ENCODE measurements at places on chromosomes 7 and 10.

- no peak for DNase-seq
Measured at GRCh38 chr7:158328376-158329013, 259.1 kb downstream of the PTPRN2 start.

- DNase-seq = no peak
Measured at GRCh38 chr10:44459671-44460070, 74.8 kb upstream of the CXCL12 start.

- no peak for DNase-seq
Measured at GRCh38 chr7:127803626-127804025, 151.6 kb downstream of the SND1 start.

DNA sequence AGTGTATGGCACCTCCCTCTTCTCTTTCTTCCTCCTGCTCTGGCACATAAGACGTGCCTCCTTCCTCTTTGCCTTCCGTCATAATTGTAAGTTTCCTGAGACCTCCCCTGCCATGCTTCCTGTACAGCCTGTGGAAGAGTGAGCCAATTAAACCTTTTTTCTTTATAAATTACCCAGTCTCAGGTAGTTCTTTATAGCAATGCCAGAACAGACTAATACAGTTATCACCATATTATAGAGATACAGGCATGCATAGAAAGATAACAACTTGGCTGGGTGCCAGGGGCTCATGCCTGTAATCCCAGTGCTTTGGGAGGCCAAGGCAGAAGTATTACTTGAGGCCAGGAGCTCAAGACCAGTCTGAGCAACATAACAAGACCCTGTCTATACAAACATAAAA lies 53.2 kb downstream of the GCC1 start:
- no peak for DNase-seq

DNA sequence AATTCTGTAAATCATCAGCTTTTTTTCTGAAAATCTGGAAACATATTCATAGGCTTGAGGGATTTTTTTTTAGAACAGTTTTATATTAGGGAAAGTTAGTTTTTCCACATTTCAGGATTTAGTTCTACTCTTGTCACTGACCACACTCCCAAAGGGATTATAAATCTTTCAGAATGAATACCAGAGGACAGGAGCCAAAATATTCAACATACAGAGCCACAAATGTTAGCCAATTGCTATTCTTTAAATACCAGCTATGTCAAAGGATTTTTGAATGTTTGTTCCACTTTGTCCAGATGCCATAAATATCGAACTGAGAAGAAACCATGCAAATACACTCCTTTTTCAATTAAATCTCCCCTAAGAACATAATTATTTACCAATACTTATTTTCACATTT lies 50.7 kb downstream of the ODAD2 start:
- no peak for DNase-seq

DNA sequence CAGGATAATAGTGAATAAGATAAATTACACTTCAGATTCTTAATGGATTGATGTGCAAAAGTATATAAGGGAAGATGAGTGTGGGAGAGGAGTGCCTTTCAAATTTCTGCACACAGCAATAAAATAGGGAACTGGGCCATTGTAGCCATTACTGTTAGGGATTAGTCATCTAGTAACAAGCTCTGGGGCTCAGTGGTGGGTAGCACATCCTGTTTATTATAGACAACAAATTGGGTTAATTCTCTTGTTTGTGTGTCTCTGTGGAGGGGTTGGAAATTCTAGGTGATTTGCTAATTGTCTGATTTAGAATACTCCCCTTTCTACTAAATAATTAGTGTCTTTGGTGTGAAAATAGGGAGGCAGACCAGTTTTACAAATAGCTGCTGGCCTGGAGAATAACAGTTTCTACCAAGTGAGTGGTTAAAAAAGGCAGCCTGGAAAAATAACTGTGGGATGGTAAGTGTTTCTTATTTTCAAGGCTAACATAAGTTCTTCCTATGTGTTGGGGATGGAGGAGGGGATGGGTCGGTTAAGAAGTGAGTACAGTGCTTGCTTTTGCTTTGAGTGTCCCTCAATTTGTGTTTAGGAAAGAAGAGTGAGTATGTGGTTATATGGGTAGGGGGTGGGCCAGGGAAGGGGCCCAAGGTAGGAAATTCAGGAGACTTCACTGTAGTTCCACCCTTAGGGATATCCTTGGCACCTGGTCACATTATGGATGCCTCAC lies 43.3 kb upstream of the TMEM248 start:
- DNase-seq = no peak

- no peak for DNase-seq
Measured at GRCh38 chr10:49784681-49785080, 22.6 kb upstream of the OGDHL start.

- no peak for DNase-seq
Measured at GRCh38 chr7:113015034-113015645, 71.5 kb downstream of the GPR85 start.

DNA sequence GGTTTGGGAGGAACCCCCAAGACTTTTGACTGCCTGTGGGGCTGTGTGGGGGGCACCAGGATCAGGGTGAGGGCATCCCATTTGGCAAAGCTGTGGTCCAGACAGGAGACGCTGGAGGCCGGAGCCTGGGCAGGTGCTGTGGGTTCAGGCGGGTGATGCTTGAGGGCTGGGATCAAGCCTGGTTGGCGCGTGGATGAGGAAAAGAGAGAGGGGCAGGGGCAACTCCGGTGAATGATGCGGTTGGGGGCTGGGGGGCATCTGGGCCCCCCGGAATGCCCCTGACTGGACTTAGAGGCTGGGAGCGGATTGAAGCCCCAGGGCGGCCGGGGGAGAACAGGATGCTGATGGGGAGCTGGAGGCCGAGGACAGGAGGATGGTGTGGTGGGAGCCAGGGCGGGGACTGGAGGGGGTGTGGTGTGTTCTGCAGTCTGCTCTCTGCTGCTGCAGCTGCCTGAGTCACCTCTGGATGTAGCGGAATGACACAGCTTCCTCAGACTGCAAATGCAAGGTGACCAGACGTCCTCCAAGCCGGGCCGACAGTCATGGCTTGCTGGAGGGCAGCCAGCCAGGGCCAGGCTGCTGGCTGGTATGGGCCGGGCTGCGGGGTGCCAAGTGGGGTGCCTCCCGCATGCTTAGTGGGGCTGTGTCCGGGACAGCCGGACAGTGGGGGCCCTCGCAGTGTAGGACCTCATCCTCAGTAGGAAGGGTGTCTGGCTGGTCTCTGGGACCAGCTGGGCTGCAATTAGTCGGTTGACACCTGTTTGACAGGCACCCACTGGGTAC lies 3.2 kb downstream of the MAFK start:
- DNase-seq = no peak

GRCh38 chr7:28076423-28077200 lies 104.0 kb downstream of the JAZF1 start:
- DNase-seq = no peak

- DNase-seq = no peak
Measured at GRCh38 chr7:70259502-70259901, 661.2 kb downstream of the AUTS2 start.

GRCh38 chr7:42269161-42269560 lies 32.2 kb upstream of the GLI3 start:
- no peak for DNase-seq

DNA sequence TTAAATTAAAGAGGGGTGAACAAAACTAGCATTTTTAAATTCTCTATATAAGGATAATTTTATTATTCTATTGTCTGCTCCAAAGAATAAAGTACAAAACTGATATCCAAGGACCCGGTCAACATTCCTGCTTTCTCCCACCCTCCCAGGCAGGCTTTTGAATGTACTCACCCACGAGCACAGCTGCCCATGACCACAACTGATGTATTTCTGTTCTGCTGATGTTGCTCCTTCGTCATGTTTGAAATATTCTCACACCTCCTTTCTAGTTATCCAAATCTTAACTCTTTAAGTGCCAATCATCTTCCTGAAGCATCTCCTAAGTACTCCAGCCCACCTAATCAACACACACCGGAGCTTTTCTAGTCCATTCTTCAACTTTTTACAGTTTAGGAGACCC lies 46.7 kb downstream of the CALD1 start:
- DNase-seq = no peak

DNA sequence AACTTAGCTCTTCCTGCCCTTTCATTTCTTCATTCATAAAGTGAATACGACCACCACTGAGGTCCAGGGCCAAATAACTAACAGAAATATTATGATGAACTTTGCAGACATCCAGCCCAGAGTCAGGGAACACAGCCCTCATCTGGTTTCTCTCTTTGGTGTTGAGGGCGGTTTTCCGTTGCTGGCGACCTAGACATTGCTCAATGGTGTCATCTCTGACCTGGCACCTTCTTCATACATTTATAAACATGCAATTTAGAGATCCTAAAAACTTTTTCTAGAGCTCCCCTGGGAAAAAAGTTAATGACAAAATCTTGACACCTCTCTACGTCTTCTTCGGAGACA lies 324 bp upstream of the TET1 start:
- DNase-seq = no peak

GRCh38 chr7:1703871-1704810 lies 34.1 kb downstream of the ELFN1 start:
- no peak for DNase-seq

- DNase-seq = no peak
Measured at GRCh38 chr10:69583106-69583505, 9.9 kb upstream of the NEUROG3 start.

DNA sequence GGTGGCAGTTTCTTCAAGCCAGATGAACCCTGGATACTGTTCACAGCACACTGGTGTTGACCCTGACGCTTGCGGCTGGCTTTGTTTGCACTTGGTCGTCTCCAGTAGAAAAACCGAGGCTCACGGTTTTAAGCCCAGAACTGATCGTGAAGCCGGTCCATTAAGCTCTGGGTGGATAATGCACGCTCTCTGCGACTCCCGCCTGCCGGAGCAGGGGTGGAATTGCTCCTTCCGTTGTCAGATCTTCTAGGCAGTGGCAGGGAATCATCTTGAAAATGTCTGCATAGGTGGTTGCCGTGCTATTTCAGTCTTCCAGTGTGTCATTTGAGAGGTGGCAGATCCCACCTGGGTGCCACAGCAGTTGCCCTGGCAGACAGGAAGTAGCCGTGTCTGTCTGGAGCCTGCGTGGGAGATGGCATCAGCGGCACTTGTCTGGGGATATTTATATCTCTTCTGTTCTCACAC lies 35.9 kb upstream of the AP5Z1 start:
- DNase-seq = peak; percentile 15

- DNase-seq = no peak
Measured at GRCh38 chr7:87027900-87028299, 31.6 kb downstream of the ELAPOR2 start.

GRCh38 chr10:22315455-22316285 lies 518 bp upstream of the COMMD3 start:
- DNase-seq = no peak

GRCh38 chr7:140719721-140720120 lies 23.2 kb downstream of the NDUFB2 start:
- DNase-seq = no peak

- peak; percentile 10 for DNase-seq
Measured at GRCh38 chr10:18104223-18104872, 35.9 kb upstream of the CACNB2 start.

DNA sequence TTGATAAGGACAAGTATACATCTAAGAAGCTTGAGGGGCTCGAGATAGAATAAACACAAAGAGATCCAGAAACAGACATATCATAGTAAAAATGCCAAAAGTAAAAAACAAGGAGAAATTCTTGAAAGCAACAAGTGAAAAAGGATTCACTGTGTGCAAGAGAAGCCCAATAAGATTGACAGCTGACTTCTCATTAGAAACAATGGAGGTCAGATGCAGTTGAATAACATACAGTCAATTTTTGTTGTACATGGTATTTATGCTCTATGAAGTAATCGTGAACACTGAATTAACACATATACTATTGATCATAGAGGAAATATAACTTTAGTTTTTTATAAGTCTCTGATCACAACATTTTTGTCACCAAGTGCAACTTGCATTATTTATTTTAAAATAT lies 982.8 kb upstream of the SORCS1 start:
- no peak for DNase-seq

- no peak for DNase-seq
Measured at GRCh38 chr7:12653518-12653917, 33.9 kb upstream of the ARL4A start.

GRCh38 chr10:66144016-66144415 lies 781.8 kb upstream of the LRRTM3 start:
- no peak for DNase-seq

DNA sequence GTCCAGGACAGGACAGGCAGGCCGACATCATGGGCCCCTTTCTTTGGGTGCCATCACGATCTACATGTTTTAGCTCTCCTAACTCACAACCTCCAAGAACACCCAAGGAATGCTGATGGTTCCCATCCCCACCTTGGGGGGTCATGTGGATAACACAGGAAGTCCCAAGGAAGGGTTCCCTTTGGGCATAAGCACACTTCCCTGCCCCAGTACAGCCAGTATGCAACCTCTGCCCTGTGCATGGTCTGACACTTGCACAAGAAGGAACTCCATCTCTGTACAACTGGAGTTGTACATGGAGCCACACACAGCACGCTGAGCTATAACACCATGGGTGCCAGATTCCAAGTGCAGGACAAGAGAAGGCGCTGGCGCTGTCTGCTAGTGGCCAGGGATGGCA lies 11.0 kb downstream of the MAT1A start:
- no peak for DNase-seq
